WTC11 (cell line): ENCODE measurements at places on chromosomes 2 and 18.

- no peak for DNase-seq
Measured at GRCh38 chr18:24395049-24395795, 2.4 kb downstream of the OSBPL1A start.

GRCh38 chr2:28004086-28004485 is 113.6 kb downstream of the BABAM2 start:
- no peak for DNase-seq

DNA sequence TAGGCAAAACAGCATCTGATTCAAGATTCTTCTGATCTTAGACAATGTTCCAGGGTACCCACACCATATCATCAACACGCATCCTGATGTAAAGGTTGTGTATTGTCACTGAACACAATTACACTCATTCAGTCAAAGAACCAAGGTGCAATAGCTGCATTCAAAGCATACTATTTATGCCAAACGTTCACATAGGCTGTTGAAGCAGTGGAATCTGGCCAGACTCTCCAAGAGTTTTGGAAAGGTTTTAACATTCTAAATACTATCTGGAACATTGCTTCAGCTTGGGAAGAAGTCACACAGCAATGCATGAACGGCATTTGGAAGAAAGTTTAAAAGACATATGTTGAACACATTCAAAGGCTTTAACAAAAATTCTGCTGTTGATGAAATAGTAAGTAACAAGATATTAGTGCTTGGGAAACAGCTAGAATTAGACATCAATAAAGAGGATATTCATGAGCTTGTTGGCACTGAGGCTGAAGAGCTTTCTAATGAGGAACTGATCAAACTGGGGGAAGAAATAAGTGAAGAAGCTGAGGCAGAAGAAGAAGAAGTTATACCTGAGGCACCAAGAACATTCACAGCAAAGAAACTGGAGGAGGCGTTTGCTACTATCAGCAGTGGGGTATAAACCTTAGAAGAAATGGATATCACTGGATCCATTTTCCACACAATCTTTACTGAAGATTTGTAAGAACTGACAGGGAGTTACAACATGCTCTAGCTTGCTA is 47.6 kb upstream of the MSH6 start:
- no peak for DNase-seq

- DNase-seq: peak; percentile 23
Measured at GRCh38 chr2:69514406-69514805, 77.2 kb upstream of the NFU1 start.

GRCh38 chr2:40096360-40096759 is 317.3 kb upstream of the THUMPD2 start:
- DNase-seq: no peak

- no peak for DNase-seq
Measured at GRCh38 chr2:76870581-76870980, 651.6 kb downstream of the LRRTM4 start.

DNA sequence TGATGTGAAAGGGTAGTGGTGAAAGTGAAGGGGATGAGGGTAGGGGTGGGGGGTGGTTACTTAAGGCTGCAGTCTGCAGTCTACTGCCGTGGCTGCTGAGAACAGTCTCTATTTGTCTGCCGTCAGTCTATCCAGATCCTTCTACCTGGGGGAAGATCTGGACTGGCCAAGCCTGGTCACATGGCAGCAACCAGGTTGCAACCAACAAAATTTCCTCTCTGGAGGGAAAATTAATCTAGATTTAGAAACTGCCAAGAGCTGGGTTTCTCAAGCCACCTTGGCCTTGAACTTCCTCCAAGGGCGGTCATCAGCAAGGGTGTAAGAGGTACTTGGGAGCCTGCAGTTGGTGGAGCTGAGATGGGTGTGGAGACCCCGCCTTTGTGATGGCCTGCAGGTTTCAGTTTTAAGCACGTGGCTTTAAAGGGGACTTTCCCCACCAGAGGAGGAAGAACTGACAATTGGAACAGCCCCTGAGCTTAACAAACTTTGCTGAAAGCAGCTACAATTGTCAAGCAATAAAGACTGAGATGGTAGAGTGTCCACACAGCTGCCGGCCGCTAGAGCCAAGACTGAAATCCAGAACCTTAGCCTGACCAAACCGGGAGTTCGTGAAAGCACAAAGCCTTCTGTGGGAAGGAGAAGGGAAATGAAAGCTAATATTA is 31.4 kb upstream of the KCMF1 start:
- DNase-seq: no peak

- DNase-seq: no peak
Measured at GRCh38 chr2:176104316-176105077, 2.6 kb upstream of the HOXD11 start.

DNA sequence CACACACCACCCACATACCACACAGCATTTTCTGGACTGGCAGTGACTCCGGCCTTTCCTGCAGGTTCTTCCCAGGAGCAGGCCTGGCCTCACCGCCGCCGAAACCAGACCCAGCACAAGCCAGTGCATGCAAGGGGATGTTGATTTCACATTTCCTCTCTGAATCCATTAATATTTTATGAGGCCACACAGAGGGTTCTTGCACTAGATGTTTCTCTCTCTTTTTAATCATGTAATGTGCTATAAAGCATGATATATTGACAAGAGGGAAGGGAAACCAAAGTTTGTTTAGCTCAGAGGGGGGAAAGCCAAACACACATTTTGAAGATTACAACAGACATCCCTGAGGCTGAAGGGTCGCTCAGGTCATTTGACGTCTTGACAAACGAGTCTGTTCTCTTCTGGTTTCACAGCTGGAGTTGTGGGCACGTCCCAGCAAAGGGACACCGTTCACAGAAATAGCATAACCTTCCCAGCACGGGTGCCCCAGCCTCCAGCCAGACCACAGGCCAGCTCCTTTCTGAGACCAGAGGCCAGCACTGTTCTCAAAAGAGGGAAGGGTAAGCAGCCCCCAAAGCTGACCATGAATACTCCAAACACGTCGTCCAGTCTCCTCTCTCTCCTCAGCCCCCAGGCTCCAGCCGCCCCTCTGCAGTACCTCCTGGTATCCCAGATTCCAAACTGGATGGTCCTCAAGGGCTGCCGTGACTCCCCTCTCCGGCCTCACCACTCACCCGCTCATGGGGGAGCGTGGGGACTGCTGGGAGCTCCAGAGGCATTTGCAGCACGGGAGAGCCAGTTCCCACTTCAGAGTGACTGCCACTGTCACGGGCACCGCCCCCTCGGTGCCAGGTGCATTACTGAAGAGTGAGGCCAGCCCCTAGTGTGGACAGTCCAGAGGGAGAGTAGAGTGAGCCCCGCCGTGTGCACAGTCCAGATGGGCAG is 340.3 kb upstream of the SALL3 start:
- no peak for DNase-seq

GRCh38 chr2:60105906-60106305 is 447.5 kb downstream of the BCL11A start:
- DNase-seq: no peak

GRCh38 chr18:21656402-21656801 is 44.3 kb downstream of the SNRPD1 start:
- DNase-seq: no peak

- no peak for DNase-seq
Measured at GRCh38 chr18:79578396-79579260, 101.0 kb upstream of the CTDP1 start.

- DNase-seq: no peak
Measured at GRCh38 chr2:219408631-219409030, 9.5 kb upstream of the DES start.

DNA sequence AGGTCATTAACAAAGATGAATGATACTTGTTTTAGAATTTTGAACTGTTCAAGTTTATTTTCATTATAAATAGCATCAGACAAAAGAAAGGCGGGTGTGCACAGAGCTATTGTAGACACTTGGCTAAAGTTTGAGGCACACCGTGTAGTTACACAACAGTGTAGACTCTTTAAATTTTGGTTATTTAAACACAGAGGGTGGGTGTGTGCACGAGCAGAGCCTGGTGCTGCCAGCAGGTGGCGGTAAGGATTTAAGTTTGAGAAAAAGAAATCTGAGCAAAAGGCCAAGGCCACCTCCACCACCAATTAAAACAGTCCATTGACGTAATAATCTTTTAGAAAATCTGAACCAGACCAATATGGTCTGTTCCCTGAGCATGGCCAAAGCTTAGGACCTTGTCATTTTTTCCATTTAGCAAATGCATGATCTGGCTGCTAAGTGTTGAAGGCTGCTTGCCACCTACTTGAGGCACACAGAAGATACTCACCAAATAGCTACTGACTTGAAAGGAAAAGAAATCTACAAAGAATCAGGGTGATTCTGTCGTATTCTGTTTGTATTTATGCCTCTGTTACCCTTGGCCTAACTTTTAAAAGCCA is 14.3 kb downstream of the COPS7B start:
- DNase-seq: peak; percentile 77

- DNase-seq: no peak
Measured at GRCh38 chr2:201774546-201774945, 6.2 kb downstream of the ALS2 start.

GRCh38 chr2:20486571-20486970 is 39.7 kb downstream of the RHOB start:
- no peak for DNase-seq

DNA sequence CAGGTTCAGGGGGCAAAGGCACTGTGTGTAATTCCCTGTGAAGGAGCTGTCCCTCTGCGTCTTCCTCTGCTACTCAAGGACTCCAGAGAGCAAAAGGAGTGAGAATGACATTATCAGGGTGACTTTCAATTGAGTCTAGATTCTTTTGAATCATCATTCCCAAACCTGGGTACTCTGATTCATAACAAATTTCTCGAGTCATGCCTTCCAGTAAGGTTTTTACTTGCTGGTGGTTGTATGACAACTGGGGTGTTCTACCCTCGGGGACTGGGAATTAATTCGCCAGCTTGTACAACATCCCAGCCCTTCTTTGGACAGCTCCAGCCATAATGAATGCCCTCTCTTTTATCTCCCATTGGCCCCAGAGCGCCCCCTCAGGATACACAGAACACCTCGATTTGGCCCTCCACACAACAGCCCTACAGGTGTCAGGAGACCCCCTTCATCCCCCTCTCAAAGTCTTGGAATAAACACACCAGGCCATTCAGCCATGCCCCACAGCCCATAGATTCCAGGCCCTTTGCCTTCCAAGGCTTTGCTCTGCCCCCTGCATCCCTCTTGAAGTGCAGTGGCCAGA is 254.5 kb downstream of the KLHL29 start:
- no peak for DNase-seq

DNA sequence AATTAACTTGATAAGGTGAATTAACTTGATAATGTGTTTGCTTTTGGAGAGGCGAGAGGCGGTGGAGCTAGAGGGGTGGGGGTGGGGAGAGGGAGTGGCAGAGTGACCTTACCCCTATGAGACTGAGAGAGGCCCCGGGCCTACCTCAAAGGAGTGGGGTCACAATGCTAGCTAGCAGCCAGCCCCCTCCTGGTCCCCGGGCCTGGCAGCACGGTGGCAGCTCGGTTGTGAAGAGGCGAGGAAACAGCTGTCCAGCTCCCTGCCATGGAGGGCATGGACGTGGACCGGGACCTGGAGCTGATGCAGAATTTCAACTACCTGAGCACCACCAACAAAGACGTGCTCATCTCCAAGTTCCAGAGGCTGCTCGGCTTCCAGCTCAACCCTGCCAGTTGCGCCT is 123.9 kb downstream of the RGPD3 start:
- no peak for DNase-seq

DNA sequence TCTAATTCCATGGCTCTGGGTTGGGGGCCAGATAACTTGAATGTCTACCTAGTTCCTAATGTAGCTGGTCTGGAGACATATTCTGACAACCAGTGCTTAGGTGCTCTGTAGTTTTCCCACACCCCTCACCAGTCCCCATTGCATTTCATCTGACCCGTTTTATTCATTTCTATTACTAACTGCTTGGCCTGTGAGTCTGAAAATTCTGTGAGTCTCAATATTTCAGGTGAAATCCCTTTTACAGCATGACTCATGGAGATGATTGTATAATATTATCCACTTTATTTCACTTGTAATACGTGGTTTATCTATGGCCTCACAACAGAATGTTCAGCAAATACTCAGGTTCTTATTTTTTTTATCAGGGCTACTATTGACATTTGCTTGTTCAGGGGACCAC is 103.7 kb upstream of the UGP2 start:
- no peak for DNase-seq

GRCh38 chr18:21389283-21389682 is 147.3 kb downstream of the GREB1L start:
- DNase-seq: no peak

GRCh38 chr2:48228345-48228684 is 301.6 kb upstream of the STON1 start:
- no peak for DNase-seq

GRCh38 chr2:240903191-240904060 is 2.7 kb upstream of the CROCC2 start:
- DNase-seq: no peak

GRCh38 chr2:237125967-237126366 is 40.3 kb downstream of the COPS8 start:
- no peak for DNase-seq

DNA sequence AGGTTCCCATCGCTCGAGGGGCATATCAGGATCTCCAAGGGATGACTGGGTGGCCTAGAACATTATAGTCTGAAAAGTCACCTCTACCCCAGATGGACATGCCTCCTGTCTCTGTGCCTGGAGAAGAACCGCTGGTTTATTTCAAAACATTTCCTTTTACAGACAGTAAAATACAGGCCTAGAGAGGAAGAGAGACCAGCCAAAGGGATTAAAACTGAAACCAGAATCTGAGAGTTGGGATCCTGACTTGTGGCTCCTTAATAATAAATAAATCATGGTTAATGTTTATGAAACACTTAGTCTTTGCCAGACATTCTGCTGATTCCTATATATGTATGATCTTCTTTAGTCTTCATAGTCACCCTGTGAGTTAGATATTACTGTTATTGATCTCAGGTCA is 153.7 kb downstream of the DDX1 start:
- DNase-seq: no peak
